Central memory CD8-positive, alpha-beta T cell (primary cell): ENCODE measurements at places on chromosomes 12 and 14.

GRCh38 chr14:76950055-76951020 lies 78.2 kb downstream of the IRF2BPL start:
- H3K27me3 ChIP-seq: no peaks in the 10 kb centered on the region
- DNase-seq: no peak
- H3K27ac ChIP-seq: no peak overlapping the region
- H3K4me3 ChIP-seq: no peak overlapping the region
- peaks cover 30% of the 10 kb centered on the region for H3K4me1 ChIP-seq

GRCh38 chr14:22226381-22226780 lies 362.6 kb downstream of the DAD1 start:
- no peak for DNase-seq
- no peaks in the 10 kb centered on the region for H3K27me3 ChIP-seq
- peak overlapping the region; percentile 69 for H3K4me3 ChIP-seq
- H3K36me3 ChIP-seq: no peaks in the 10 kb centered on the region
- peak overlapping the region; percentile 38 for H3K27ac ChIP-seq
- peaks cover 4% of the 10 kb centered on the region for H3K4me1 ChIP-seq

- no peaks in the 10 kb centered on the region for H3K27me3 ChIP-seq
- DNase-seq: no peak
- no peaks in the 10 kb centered on the region for H3K4me1 ChIP-seq
- H3K36me3 ChIP-seq: peaks cover 2% of the 10 kb centered on the region
Observed at GRCh38 chr12:110780448-110780847, 37.8 kb upstream of the PPP1CC start.

GRCh38 chr12:27762757-27763156 lies 17.3 kb upstream of the KLHL42 start:
- no peak overlapping the region for H3K27ac ChIP-seq
- no peak overlapping the region for H3K4me3 ChIP-seq
- no peaks in the 10 kb centered on the region for H3K27me3 ChIP-seq
- H3K4me1 ChIP-seq: no peaks in the 10 kb centered on the region
- peaks cover 6% of the 10 kb centered on the region for H3K36me3 ChIP-seq

DNA sequence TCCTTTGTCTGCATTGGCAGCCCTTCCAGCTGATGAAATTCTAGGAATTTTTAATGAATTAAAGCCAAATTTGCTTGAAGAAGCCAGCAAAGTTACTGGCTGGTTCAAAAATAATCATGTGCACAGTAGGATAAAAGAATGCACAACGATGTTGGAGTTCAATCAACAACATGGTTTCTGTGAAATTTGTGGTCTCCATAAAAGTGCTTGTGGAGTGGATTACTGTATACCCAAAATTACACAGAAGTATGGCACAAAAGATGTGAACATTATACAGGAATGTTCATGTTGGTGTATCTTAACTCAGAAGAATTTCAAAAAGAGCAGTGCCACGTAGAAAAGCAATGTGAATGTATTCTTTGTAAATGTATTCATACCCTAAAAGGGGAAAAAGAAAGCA lies 105.0 kb upstream of the METAP2 start:
- no peaks in the 10 kb centered on the region for H3K36me3 ChIP-seq
- H3K27me3 ChIP-seq: peaks cover 22% of the 10 kb centered on the region
- no peak overlapping the region for H3K4me3 ChIP-seq
- no peaks in the 10 kb centered on the region for H3K4me1 ChIP-seq
- no peak overlapping the region for H3K27ac ChIP-seq

DNA sequence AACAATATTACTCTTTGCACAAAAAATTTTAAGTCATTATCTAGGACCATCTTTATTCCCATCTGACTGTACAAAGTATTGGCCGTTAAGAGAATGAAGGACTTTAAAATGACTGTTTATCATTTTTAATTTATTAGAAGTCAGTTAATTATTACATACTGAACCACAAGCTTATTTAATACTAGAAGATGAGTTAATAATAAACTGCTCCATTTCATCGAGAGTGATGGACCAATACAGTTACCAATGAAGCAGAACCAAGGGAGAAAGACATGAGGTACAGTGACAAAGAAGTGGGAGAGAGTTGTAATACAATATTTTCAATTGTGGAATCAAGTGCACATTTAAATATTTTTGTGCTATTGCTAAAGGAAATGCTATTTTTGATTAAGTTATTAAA lies 83.3 kb downstream of the PTPRO start:
- H3K36me3 ChIP-seq: no peaks in the 10 kb centered on the region
- no peak overlapping the region for H3K4me3 ChIP-seq
- peaks cover 3% of the 10 kb centered on the region for H3K27me3 ChIP-seq
- no peak overlapping the region for H3K27ac ChIP-seq

- H3K4me1 ChIP-seq: peaks cover 8% of the 10 kb centered on the region
- no peaks in the 10 kb centered on the region for H3K36me3 ChIP-seq
- no peak overlapping the region for H3K4me3 ChIP-seq
- no peak for DNase-seq
- H3K27me3 ChIP-seq: peaks cover 35% of the 10 kb centered on the region
Observed at GRCh38 chr14:24535737-24536136, 27.7 kb upstream of the CMA1 start.

- no peaks in the 10 kb centered on the region for H3K4me1 ChIP-seq
- no peaks in the 10 kb centered on the region for H3K27me3 ChIP-seq
- no peak for DNase-seq
- no peak overlapping the region for H3K27ac ChIP-seq
- no peaks in the 10 kb centered on the region for H3K36me3 ChIP-seq
- H3K4me3 ChIP-seq: no peak overlapping the region
Observed at GRCh38 chr12:130459916-130460315, 122.2 kb downstream of the PIWIL1 start.

- H3K36me3 ChIP-seq: peaks cover 22% of the 10 kb centered on the region
- no peak overlapping the region for H3K4me3 ChIP-seq
Observed at GRCh38 chr14:61768240-61768639, 6.0 kb downstream of the SNAPC1 start.

- no peak overlapping the region for H3K4me3 ChIP-seq
- H3K36me3 ChIP-seq: peaks cover 1% of the 10 kb centered on the region
- no peak for DNase-seq
- no peaks in the 10 kb centered on the region for H3K4me1 ChIP-seq
Observed at GRCh38 chr14:32896979-32897697, 41.5 kb upstream of the NPAS3 start.

DNA sequence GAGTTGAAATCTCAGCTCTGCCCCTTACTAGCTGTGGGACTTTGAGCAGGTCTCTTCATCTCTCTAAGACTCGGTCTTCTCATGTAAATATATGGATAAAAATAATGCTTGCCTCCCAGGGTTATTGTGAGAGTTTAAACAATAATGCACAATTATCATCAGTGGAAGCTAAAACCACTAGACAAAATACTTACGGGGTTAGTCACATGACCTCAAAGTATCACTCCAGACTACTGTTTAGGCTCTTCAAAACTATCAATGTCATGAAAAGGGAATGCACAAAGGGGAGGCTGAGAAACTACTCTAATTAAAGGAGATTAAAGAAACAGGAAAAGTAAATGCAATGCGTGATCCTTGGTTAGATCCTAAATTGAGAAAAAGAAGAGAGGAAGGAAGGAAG lies 24.5 kb upstream of the TSPAN11 start:
- H3K4me3 ChIP-seq: no peak overlapping the region
- no peak overlapping the region for H3K27ac ChIP-seq
- H3K36me3 ChIP-seq: no peaks in the 10 kb centered on the region
- peaks cover 21% of the 10 kb centered on the region for H3K27me3 ChIP-seq
- H3K4me1 ChIP-seq: no peaks in the 10 kb centered on the region

DNA sequence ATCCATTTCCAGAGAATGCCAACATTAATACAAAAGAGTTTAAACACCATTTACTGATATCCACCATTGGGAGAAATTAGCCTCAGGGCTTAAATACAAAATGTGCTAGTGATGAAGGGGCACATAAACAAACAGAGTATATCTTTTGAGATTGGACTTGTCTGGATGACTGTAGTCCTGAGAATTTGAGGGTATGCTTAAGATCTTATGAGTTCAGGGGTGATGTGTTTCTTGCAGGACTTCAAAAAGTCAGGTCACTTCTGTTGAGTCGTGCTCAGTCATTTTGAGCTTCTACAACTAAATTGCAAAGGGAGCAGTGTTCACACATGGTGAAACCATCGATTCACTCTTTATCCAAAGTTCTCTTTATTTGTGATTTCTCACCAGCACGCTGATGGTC lies 425.7 kb downstream of the ATP23 start:
- H3K27ac ChIP-seq: no peak overlapping the region
- peaks cover 20% of the 10 kb centered on the region for H3K27me3 ChIP-seq
- no peaks in the 10 kb centered on the region for H3K4me1 ChIP-seq
- DNase-seq: no peak

DNA sequence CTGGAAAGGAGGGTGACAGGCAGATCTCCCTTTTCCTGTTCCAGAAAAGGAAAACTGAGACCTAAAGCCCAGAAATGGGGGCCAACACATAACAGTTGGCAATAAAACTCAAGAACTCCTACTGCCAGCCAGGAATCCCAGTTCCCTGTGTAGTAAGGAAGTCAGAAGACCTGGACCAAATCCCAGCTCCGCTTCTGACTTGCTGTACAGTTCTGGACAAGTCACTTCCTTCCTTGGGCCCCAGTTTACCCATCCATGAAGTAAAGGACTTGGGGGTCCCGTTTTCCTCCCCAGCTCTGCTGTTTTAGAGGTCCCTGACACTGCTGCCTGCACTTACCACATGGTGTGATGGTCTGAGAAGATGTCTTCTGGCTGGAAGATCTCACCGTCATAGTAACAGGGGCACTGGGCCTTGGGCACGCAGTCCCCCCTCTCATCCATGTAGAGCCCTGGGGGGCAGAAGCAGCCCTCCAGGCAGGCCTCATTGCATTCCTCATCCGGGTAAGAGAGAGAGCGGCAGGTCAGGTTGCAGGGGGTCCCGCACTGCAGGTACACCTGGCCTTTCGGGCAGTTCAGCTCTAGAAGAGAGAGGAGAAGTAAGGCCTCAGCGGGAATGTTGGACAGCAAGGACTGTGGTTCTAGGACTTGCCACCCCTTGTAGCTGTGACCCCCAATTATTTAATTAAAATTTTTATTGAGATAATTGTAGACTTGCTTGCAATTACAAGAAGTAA lies 72.1 kb downstream of the VWF start:
- no peaks in the 10 kb centered on the region for H3K36me3 ChIP-seq
- no peak overlapping the region for H3K4me3 ChIP-seq
- H3K4me1 ChIP-seq: no peaks in the 10 kb centered on the region
- no peak overlapping the region for H3K27ac ChIP-seq
- DNase-seq: no peak

- H3K4me3 ChIP-seq: no peak overlapping the region
- no peak overlapping the region for H3K27ac ChIP-seq
- H3K36me3 ChIP-seq: no peaks in the 10 kb centered on the region
- no peaks in the 10 kb centered on the region for H3K27me3 ChIP-seq
- H3K4me1 ChIP-seq: no peaks in the 10 kb centered on the region
Observed at GRCh38 chr12:46676797-46677520, 148.8 kb downstream of the SLC38A4 start.

GRCh38 chr14:55123852-55124639 lies 5.0 kb upstream of the LGALS3 start:
- H3K27ac ChIP-seq: no peak overlapping the region
- no peak for DNase-seq
- peaks cover 15% of the 10 kb centered on the region for H3K4me1 ChIP-seq
- no peaks in the 10 kb centered on the region for H3K36me3 ChIP-seq

DNA sequence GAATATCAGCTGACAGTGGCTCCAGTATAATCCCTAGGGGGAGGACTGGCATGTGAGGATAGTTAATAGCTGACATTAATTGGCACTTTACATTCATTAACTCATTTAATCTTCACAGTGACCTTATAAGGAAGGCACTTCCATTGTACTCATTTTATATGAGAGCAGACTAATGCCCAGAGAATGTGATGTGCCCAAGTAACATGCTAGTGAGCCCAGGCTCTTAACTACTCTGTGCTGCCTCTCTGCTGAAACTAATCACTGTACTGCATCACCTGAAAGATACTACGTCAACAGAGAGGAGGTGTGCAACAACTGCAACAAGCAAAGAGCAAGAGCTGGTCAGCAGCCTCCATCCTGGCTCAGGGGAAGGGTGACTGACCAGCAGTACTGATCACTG lies 40.1 kb downstream of the GALNT4 start:
- H3K27ac ChIP-seq: no peak overlapping the region
- peaks cover 23% of the 10 kb centered on the region for H3K4me1 ChIP-seq
- no peaks in the 10 kb centered on the region for H3K27me3 ChIP-seq
- no peak overlapping the region for H3K4me3 ChIP-seq
- H3K36me3 ChIP-seq: peaks cover 3% of the 10 kb centered on the region
- DNase-seq: no peak

- no peaks in the 10 kb centered on the region for H3K4me1 ChIP-seq
- no peak overlapping the region for H3K27ac ChIP-seq
- no peak for DNase-seq
- no peaks in the 10 kb centered on the region for H3K27me3 ChIP-seq
- no peak overlapping the region for H3K4me3 ChIP-seq
- H3K36me3 ChIP-seq: no peaks in the 10 kb centered on the region
Observed at GRCh38 chr12:72388322-72388721, 116.2 kb downstream of the TRHDE start.

GRCh38 chr12:45670346-45671065 lies 59.0 kb upstream of the ARID2 start:
- no peak for DNase-seq
- H3K36me3 ChIP-seq: no peaks in the 10 kb centered on the region
- no peaks in the 10 kb centered on the region for H3K27me3 ChIP-seq
- H3K27ac ChIP-seq: no peak overlapping the region
- H3K4me1 ChIP-seq: peaks cover 19% of the 10 kb centered on the region
- H3K4me3 ChIP-seq: no peak overlapping the region

DNA sequence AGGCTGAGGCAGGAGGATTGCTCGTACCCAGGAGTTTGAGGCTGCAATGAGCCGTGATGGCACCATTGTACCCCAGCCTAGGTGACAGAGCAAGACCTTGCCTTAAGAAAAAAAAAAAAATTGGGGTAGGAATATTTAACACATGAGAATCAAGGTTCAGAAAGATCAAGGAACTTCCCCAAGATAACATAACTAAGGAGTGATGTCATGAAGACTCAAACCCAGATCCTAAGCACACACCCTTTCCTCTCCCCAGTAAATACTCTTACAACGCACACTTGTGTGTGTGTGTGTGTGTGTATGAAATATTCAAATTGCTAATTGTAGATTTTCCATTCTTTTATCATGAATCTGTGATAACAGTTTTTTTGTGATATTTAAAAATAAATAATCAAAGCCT lies 90.6 kb upstream of the NUDT4 start:
- no peak overlapping the region for H3K4me3 ChIP-seq
- no peaks in the 10 kb centered on the region for H3K36me3 ChIP-seq
- no peak for DNase-seq
- H3K27me3 ChIP-seq: no peaks in the 10 kb centered on the region
- H3K4me1 ChIP-seq: no peaks in the 10 kb centered on the region
- no peak overlapping the region for H3K27ac ChIP-seq

- H3K4me1 ChIP-seq: no peaks in the 10 kb centered on the region
- no peaks in the 10 kb centered on the region for H3K36me3 ChIP-seq
- no peak overlapping the region for H3K27ac ChIP-seq
- H3K4me3 ChIP-seq: no peak overlapping the region
Observed at GRCh38 chr12:105279460-105280056, 43.6 kb upstream of the APPL2 start.

GRCh38 chr14:57769863-57770523 lies 95.9 kb downstream of the SLC35F4 start:
- no peak for DNase-seq
- H3K27me3 ChIP-seq: no peaks in the 10 kb centered on the region
- H3K4me3 ChIP-seq: no peak overlapping the region
- no peaks in the 10 kb centered on the region for H3K4me1 ChIP-seq

GRCh38 chr14:92391726-92392125 lies 68.8 kb downstream of the SLC24A4 start:
- no peak for DNase-seq
- H3K36me3 ChIP-seq: no peaks in the 10 kb centered on the region
- H3K4me3 ChIP-seq: no peak overlapping the region
- H3K27me3 ChIP-seq: peaks cover 12% of the 10 kb centered on the region
- H3K4me1 ChIP-seq: peaks cover 10% of the 10 kb centered on the region
